Stomach (tissue), 19 donors: ENCODE measurements at places on chromosomes 1 and 21. TPM values are rescaled to one million over a fixed set of nuclear protein-coding genes. Genes with fewer than 3 reads are reported as not detected.

DNA sequence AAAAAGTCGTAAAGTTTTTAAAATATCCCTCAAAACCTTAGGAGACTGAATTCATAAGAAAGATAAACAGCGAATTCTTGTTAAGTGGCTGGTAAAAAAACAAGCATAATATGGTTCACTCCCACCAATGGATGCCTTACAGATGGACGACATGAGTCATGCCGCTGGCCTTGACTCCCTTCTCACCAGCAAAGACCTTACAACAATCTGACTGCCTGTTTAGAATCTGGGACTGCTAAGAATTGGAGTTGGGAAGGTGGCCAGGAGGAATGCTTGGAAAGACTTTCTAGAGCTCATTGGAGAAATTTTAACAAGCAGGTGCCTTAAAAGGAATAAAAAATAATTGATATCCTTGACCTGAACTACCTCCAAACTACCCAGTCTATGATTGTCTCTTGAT lies 206.9 kb upstream of the FMN2 start:
- DNase-seq: no peak
- no peaks in the 10 kb centered on the region for H3K4me1 ChIP-seq
- no peaks in the 10 kb centered on the region for H3K27me3 ChIP-seq
- no peak overlapping the region for H3K4me3 ChIP-seq

DNA sequence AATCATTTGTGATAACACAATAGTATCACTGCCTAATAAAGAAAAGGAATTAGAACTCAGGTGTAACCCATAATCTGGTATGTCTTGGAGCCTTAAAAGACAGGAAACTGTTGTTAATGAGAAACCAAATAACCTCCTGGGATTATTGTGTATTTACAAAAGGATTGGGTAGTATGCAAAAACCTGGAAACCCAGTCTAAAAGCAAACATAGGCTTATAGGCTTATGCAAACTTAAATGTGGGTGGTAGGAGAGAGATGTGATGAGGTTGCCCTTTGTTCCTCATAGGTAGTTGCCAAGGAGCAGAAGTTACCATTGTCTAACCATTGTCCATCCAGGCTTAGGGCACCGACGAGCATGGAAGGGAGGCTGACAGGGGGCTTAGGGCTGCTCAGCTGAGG lies 165.8 kb downstream of the AK5 start:
- H3K4me3 ChIP-seq: no peak overlapping the region
- H3K4me1 ChIP-seq: no peaks in the 10 kb centered on the region
- no peaks in the 10 kb centered on the region for H3K27me3 ChIP-seq
- H3K36me3 ChIP-seq: no peaks in the 10 kb centered on the region
- no peak overlapping the region for H3K27ac ChIP-seq

- H3K36me3 ChIP-seq: peaks cover 39% of the 10 kb centered on the region
- H3K27ac ChIP-seq: no peak overlapping the region
- no peak overlapping the region for H3K4me3 ChIP-seq
- H3K4me1 ChIP-seq: no peaks in the 10 kb centered on the region
- peak; percentile 55 for DNase-seq
These were observed 51.9 kb upstream of the DMRTA2 start for GRCh38 chr1:50474859-50475809.

GRCh38 chr1:161185282-161185682 lies 8.0 kb upstream of the B4GALT3 start:
- H3K36me3 ChIP-seq: no peaks in the 10 kb centered on the region
- H3K27me3 ChIP-seq: no peaks in the 10 kb centered on the region
- peaks cover 36% of the 10 kb centered on the region for H3K4me1 ChIP-seq
- H3K4me3 ChIP-seq: no peak overlapping the region
- H3K27ac ChIP-seq: peak overlapping the region; percentile 54

DNA sequence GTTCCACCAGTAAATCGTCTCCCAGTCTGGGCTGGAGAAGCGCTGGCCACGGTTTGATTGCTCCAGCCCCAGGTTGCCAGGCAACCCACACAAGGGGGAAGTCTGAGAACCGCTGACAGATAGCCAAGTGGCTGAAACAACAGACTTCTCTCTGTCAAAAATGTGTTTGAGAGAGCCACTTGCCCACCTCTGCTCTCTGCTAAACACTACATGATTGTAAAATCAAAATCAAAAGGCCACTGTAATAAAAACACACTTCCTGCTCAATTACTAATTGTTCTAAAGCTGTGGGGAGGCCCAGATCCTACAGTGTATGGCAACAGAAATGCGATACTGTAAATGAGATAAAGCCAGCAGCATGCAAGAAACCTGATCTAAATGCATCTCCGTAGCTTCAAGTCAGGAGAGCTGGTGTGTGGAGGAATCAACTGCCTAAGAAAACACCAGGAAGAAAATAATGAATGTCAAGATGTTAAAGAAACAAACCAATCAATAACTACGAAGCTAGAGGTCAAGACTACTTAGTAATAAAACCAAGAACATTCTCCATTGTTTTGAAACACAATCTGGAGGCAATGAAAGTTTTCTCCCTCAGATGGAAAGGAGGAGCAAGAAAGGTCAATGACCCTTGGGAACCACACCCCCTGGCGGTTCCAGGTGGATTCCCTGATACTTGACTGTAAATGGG lies 121.2 kb downstream of the SLC45A1 start:
- no peaks in the 10 kb centered on the region for H3K36me3 ChIP-seq
- peak; percentile 76 for DNase-seq
- H3K4me3 ChIP-seq: no peak overlapping the region
- peaks cover 47% of the 10 kb centered on the region for H3K4me1 ChIP-seq
- H3K27me3 ChIP-seq: no peaks in the 10 kb centered on the region

GRCh38 chr1:177206831-177207355 lies 36.1 kb downstream of the BRINP2 start:
- no peak overlapping the region for H3K27ac ChIP-seq
- no peak for DNase-seq
- H3K36me3 ChIP-seq: no peaks in the 10 kb centered on the region

TMIGD3 gene
- total RNA-seq: not detected

DNA sequence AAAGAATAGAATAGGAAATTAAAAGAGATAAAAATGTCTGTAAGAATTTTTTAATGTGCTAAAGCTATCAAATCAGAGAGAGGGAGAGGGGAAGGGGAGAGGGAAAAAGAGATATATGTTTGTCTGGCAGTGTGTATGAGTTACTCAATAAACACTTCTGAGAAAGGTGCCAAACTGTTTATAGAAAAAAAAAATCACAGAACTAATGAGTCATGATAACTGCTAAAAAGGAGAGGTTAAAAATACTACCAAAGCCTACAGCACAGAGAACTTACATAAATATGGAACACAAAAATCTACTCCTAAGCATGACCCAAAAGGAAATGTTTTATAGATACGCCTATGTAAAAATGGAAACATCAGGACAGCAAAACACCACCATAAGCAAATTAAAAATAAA lies 45.4 kb downstream of the SELENOF start:
- no peak overlapping the region for H3K27ac ChIP-seq
- DNase-seq: no peak
- no peaks in the 10 kb centered on the region for H3K27me3 ChIP-seq
- H3K36me3 ChIP-seq: no peaks in the 10 kb centered on the region
- H3K4me1 ChIP-seq: peaks cover 7% of the 10 kb centered on the region
- H3K4me3 ChIP-seq: no peak overlapping the region

DNA sequence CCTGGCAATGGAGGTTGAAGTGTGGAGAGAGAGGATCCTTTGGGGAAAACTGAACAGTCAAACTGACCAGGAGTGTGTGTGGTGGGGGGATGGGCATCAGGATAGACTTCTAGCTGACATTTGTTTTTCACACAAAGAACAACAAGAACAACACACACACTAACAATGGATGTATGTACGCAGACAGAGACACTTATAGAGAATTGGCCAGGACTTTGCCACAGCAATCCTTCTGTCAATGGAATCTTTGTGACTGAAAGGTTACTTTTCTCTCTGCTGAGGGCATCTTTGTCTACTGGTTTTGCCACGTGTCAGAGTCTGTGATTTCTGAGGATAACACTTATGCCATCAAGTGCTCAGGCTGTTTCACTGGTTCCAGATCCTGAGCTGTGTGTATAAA lies 12.4 kb upstream of the FCGR2A start:
- no peak overlapping the region for H3K27ac ChIP-seq
- no peaks in the 10 kb centered on the region for H3K4me1 ChIP-seq
- peaks cover 43% of the 10 kb centered on the region for H3K27me3 ChIP-seq
- no peaks in the 10 kb centered on the region for H3K36me3 ChIP-seq
- no peak overlapping the region for H3K4me3 ChIP-seq

SPRTN gene
- 11.6 TPM for total RNA-seq

DNA sequence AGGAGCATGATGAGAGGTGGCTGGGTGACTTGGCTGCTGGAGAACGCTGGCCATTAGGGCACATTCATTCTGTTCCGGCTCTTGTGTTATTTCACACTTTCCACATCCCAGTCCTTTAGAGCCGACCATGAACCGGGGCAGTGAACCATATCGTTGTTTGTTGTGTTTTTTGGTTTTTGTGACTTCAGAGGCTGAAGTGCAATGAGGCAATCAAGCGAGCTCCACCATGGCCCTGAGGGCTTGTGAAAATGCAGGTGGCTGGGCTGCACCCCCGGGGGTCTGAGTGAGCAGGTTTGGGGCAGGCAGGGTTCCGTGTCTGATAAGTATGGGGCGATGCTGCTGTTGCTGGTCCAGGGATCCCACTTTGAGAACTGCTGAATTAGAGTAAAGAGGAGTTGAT lies 23.7 kb downstream of the ABCG1 start:
- no peak for DNase-seq
- H3K4me1 ChIP-seq: no peaks in the 10 kb centered on the region
- H3K27me3 ChIP-seq: no peaks in the 10 kb centered on the region
- H3K27ac ChIP-seq: no peak overlapping the region
- H3K36me3 ChIP-seq: no peaks in the 10 kb centered on the region

DNA sequence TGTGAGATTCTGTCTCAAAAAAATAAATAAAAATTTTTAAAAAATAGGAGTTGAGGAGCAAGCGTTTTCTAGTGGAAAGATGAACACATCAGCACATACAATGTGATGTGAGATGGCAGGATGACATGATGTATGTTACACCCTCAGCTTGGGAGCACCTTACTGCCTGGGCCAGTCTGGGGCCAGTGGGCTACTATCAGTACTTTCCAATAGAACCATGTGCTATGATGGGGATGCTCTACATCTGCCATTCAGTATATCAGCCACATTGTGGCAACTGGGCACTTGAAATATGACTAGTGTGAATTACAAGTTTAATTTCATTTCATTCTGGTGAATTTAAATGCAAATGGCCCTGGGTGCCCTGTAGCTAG lies 156.0 kb downstream of the PGBD5 start:
- peak overlapping the region; percentile 57 for H3K27ac ChIP-seq
- H3K4me1 ChIP-seq: peaks cover 15% of the 10 kb centered on the region
- no peak overlapping the region for H3K4me3 ChIP-seq
- no peaks in the 10 kb centered on the region for H3K27me3 ChIP-seq

OR2L3 gene
- total RNA-seq: not detected

CCDC17 gene
- total RNA-seq: 16.5 TPM

CYP4A22 gene
- total RNA-seq: not detected

DNA sequence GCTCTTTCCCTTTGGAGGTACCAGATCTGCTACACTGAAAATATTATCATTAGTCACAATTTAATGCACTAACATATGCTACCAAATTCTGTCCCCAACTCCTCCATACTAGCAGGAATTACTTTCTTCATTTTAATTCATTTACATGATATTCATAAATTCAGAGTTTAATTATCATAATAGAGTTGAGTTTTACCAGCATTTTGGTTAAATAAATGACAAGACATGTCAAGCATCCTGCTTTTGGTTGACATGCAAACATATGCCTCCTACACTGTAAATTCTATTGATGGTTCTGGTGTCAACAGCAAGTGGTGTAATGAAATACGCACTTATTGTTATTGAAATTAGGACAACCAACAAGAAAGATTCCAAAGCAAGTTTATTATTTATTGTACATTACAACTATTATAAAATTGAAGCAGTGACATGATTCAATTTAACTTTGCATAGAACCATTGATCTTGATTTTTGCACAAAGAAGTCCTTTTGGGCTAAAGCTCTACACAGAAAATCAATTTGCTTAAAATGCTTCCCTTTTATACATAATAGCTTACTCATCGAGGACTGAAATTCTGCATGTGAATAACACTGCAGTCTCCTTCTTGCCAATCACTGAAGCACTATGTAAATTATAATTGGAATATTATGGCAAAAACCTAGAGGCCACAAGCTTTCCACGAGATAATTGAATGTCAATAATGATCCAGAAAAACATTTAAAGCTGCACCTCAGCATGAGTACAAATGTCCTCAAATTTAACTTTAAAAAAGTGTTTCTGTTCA lies 728.6 kb upstream of the ADGRL2 start:
- no peak overlapping the region for H3K4me3 ChIP-seq
- H3K27me3 ChIP-seq: no peaks in the 10 kb centered on the region
- no peak overlapping the region for H3K27ac ChIP-seq
- no peaks in the 10 kb centered on the region for H3K4me1 ChIP-seq
- H3K36me3 ChIP-seq: no peaks in the 10 kb centered on the region

GRCh38 chr1:41540886-41541591 lies 56.6 kb upstream of the EDN2 start:
- H3K4me1 ChIP-seq: peaks cover 18% of the 10 kb centered on the region
- no peaks in the 10 kb centered on the region for H3K27me3 ChIP-seq
- peak; percentile 4 for DNase-seq
- H3K4me3 ChIP-seq: no peak overlapping the region

DNA sequence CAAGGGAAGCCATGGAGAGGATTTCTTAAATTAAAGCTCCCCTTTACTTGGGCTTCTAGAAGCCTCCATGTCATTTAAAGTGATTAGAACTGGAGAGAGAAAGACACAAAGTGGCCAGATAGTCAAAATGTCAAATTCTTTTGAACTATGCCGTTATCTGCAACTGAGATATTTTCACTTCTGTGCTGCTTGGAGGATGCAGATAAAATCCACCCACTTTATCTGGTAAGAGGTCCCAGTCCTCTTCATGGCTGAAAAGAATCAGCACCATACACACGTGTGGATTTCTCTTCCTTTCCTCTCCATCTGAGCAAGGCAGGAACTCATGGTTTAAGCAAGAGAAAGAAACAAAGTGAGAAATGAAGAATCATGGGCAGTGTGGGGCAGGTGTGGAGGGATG lies 276.9 kb upstream of the RUNX1 start:
- H3K36me3 ChIP-seq: no peaks in the 10 kb centered on the region
- no peak overlapping the region for H3K4me3 ChIP-seq
- H3K27me3 ChIP-seq: no peaks in the 10 kb centered on the region
- no peak overlapping the region for H3K27ac ChIP-seq
- no peak for DNase-seq

GRCh38 chr1:50970931-50971582 lies 1.0 kb downstream of the CDKN2C start:
- no peaks in the 10 kb centered on the region for H3K27me3 ChIP-seq
- DNase-seq: no peak

GRCh38 chr1:209755926-209756614 lies at the start of gene TRAF3IP3:
Gene TRAF3IP3 (plus strand): TSS chr1:209756053. CDS start chr1:209760040, 3,987 bp downstream.
- H3K27ac ChIP-seq: peak within 1 kb of the TSS; percentile 80
- no peaks in the 10 kb centered on the region for H3K36me3 ChIP-seq
- peaks cover 3% of the 10 kb centered on the region for H3K4me1 ChIP-seq
